ENCODE measurements at places on chromosomes 7 and 10.
A peak's percentile ranks its signal among the peaks of the same experiment; 100 is the strongest.

DNA sequence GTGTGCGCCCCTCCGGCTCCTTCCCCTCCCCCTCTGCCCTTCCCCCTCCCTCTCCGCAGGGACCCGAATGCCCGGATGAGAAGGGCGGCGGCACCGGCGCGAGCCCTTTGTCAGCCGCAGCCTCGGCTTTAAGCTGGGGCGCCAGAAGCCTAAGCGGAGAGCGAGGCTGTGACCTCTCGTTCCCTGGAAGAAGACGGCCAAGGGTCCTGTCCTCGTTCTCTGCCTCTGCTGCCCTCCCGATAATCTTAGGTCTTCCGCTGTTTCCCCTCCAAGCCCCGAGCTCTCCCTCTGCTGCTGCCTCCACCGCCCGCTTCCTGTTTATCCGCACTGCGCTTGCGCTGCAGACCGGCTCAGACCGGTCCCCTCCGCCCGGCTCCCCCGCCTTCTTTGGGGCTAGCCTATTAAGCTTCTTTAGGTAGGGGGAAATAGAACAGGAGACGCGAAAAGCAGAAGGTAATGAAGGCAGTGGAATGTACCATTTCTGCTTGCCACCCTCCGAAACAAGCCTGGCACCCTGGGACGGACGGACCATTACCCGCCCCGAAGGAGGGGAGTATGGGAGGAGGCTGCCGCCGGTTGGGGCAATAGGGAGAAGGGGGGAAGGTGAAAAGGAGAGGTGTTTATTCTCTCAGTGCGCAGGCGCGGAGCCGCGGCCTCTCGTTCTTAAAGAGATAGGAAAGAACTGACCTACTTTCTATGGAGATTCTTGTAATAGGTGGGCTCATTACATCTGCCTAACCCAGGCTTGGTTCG lies at the start of gene OGA:
Gene OGA, minus strand, starts transcription at position 326 of the 753 bp plus-strand sequence. CDS start 422 bp downstream, outside the sequence.
- DNase-seq = peak; percentile 90

DNA sequence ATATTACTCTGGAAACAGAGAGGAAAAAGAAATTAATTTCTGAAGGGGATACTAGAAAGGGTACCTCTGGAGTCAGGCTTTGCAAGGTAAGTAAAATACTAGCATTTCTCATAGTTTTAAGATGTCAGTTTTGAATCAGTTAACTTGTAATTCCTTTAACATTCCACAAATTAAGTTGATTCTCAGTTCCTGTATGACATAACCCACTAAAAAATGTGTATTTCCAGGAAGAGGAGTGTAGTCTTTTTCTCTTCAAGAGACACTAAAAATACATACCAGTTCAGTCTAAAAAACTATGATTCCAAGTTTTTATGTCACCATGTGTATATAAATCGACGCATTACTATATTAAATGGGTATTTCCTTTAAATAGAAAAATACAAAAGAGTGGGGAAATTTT lies 113.2 kb downstream of the CDK6 start:
- DNase-seq = no peak

- no peak for DNase-seq
Observed at GRCh38 chr10:115023715-115024114, 69.5 kb upstream of the ATRNL1 start.

- no peak for DNase-seq
Observed at GRCh38 chr10:7886056-7886455, 67.8 kb downstream of the TAF3 start.

DNA sequence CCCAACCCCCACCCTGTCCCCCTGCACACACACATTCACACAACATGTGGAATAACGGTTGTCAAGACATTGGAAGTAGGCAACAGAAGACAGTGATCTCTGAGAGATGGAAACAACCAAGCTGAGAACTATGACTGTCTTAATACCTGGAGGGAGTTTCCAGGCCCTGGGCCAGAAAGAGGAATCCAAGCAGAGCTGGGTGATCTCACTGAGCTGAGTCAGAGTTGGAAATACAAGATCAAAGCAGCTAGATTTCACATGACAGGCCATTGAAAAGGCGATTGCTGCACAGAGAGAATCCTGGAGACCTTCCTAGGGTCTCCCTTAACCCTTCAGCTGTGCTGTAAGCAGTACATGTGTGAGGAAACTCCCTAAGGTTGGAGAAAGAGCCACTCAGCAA lies 165.8 kb upstream of the PRSS1 start:
- DNase-seq = no peak

DNA sequence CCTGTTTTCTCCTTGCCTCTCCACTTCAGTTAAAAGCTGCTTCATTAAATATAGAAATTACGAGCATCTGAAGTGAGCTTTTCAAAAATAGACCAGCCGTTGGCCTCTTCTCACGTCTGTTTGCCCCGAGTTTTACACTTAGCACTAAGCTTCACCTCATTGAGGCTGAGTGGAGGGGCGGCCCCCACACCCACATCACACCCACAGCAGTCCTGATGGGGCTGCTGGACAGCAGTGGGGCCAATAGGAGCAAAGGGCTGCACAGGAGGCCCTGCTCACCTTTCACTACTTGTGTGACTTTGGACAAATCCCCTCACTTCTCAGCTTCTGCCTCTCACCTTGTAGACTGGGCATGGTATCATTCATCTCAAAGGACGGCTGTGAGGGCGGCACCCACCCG lies 677.8 kb downstream of the SDK1 start:
- DNase-seq = no peak

DNA sequence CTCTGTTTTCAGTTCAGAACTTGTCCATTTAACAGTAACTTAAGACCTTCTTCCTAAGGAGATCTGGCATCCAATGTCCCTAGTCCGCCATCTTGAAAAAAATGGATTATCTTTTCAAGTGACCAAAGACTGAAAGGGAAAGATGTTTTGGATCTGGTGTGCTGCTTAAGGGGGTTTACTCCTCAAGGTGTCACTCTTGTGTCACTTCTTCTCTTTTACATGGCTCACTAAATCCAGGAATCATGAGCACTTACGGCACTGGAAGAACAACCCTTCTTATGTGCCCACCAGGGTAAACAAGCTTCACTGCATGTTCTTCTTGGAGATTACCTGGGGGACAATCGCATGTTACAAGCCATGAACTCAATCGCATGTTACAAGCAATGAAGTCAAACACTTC lies 43.7 kb downstream of the ANXA8 start:
- no peak for DNase-seq

DNA sequence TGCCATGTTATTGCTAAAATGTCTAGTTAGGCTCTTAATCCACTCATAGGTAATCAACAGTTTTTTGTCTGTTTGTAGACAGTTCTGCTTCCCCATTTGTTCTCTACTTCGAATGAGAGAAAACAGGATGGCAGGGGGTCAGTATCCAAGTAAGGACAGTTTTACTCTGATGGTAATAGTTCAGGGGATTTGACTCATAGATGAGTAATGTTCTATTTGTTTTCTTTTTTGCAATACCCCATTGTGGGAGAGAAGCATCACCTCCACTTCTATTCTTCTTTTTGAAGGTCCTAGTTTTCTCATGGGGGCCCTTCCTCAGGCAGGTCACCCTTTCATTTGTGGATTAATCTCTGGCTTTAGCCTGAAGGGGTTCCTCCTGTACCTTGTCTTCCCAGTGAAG lies 13.9 kb downstream of the PCLO start:
- DNase-seq = no peak

DNA sequence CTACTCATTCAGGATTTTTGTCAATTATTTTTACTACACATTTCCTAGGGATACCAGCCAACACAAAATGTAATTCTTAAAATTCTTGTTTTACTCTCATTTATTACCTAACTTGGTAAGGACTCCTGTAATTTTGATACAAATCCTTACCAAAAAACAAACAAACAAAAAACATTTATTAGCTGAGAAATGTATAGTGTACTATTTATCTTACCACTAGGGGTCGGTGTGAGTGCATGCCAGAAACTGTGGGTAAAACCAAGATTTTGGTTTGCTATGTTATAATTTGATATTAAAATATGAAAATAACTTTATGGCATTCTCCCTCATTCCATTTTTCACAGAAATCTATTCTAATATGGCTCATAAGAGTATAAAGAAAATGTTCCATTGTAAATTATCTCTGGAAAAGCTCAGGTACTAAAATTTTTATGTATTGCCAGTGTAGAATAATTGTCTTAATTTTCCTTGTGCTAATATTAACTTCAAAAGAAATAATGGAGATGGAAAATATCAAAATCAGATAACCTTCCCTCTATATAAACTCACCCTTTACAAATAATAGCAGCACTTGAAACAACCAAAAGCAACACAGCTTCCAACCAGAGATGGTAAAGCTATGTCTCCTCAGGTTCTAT lies 290.8 kb upstream of the PCDH15 start:
- DNase-seq = no peak

DNA sequence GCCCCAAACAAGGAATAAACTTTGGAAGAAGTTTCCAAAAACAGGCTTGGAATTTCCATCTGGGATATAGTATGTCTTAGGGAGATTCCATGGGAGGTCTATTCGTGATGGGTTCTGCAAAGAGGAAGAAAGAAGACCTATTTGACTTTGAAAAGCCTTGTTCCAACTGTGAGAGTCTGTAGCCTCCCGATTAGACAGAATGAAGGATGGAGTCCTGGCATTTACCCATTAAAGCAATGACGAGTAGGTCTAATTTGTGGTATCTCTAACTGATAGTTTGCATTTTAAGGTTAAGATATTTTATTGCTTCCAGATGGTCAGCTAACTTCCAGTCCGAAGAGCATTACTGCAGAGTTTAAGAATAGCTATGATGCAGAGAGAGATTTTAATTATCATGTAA lies 19.5 kb upstream of the GALNT17 start:
- DNase-seq = no peak
